Metanephros (tissue), 2 donors: ENCODE measurements at places on chromosomes 4 and X. TPM values are rescaled to one million over a fixed set of nuclear protein-coding genes. Genes with fewer than 3 reads are reported as not detected.

Gene PABPC5
- 5.2 TPM for total RNA-seq

Gene IGFBP7
- 675 TPM for total RNA-seq

Gene MCTS1
- 19.9 TPM for total RNA-seq

Gene GSX2
- not detected for total RNA-seq

Gene PPP4R3C
- not detected for total RNA-seq

Gene RIBC1
- 3.9 TPM for total RNA-seq

Gene JADE1
- total RNA-seq = 35.6 TPM

Gene CFAP99
- total RNA-seq = 0.41 TPM

Gene ASB11
- 5.3 TPM for total RNA-seq
